ENCODE measurements at places on chromosomes 1 and 21.

DNA sequence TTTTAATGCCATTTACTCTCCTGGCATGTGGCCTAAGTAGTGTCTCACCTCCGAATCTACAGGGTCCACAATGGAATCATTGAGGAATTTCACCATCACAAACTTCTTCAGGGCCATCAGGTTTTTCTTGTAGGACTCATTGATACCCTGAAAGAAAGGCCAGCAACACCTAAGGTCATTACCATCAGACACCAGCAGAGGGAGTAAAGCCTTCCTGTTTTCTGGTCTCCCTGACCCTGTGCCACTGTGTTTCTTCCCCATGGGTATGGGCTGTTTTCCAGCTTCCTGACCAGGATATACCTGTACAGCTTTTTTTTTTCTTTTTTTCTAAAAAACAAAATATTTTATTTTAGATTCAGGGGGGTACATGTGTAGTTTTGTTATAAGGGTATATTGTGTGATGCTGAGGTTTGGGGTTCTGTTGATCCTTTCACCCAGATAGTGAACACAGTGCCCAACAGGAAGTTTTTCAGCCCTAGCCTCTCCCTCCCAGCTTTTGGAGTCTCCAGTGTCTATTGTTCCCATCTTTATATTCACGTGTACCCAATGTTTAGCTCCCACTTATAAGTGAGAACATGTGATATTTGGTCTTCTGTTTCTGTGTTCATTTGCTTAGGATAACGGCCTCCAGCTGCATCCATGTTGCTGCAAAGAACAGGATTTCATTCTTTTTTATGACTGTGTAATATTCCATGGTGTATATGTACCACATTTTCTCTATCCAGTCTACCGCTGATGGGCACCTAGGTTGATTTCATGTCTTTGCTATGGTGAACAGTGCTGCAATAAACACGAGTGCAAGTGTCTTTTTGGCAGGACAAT, 18.3 kb downstream of the PPT1 start:
- peak; percentile 65 for DNase-seq

GRCh38 chr1:18597160-18598042, 33.2 kb upstream of the PAX7 start:
- DNase-seq = peak; percentile 66

GRCh38 chr1:171981303-171981702, 140.0 kb downstream of the DNM3 start:
- DNase-seq = no peak

DNA sequence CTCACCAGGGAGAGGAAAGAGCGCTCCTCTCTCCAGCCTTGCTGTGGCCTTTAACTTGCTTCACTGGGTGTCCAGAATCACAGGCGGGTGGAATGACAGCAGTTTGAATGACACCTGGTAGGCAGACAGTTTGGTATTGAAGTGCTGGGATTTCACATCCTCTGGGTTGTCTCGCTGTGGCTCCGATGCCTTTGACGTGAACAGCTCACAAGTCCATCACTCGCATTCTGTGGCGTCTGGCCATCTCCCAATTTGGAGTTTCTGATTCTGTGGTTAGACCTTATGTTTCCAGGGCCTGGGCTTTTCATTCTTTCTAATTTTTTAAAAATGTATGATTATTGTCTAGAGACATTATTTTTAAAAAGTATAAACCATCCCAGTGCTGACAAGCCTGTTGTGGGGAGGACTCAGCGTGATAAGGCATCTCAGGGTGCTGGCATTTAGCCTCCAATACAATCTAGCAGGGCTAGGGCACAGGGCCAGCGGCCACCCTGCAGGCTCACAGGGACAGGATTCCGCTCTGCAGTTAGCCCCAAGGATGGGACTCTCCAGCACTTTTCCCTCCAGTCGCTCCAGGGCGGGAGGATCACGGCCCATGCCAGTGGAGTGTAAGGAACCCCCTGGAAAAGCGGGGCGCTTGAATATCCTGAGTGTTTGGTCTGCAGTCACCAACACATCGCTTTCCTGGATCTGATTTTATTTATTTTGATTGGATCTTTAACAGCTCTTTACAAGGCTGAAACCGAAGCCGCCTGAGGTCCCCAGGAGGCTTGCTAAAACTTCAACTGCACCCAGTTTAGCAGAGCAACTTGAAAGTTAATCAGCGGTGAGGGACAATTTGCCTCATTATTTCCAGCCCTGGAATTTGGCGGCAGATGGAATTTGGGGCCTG, 178.3 kb downstream of the TRABD2B start:
- DNase-seq = no peak

DNA sequence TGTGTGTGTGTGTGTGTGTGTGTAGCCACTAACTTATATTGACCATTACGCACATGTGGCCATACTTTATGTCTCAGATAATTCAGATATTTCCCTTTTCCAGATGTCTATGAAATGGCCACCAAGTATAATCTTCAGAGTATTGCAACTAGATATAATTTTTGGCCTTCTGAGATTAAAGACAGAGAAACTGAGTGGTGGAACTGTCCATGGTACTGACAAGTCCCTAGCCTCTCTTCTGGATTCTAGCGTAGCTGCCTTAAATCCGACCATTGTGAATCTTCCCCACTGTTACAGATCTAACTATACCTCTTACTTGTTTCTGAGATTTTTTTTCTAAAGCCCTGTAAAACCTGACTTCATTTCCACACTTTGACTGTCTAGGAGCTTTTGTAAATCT, 100.0 kb upstream of the SERTAD4 start:
- DNase-seq = no peak

DNA sequence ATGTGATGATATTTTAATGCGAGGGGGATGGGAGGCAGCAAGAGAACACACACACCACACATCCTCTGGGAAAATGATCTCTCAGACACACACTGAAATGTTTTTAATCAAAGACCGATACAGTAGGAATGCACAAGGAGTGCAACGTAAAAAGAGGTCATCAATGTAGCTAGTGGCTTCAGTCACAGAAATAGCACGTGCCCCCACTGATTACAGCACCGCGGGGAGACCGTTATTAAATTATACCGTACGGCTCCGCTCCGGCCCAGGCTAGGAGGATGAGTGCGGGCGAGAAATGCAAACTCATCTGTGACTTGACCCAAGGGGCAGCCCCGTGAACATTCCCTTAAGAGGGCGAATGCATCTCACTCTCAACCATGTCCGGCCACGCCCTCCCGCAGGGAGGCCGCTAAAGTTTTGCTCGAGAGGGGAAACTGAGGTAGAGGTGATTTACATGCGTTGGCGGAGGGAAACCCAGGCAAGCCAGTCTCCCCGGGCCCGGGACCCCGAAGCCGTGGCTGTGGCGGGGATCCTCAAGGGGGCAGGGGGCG, 552 bp downstream of the UBR4 start:
- DNase-seq = peak; percentile 63

GRCh38 chr1:174322202-174322862, 125.4 kb upstream of the GPR52 start:
- no peak for DNase-seq

GRCh38 chr1:225511828-225512381, 84.1 kb upstream of the LBR start:
- no peak for DNase-seq

DNA sequence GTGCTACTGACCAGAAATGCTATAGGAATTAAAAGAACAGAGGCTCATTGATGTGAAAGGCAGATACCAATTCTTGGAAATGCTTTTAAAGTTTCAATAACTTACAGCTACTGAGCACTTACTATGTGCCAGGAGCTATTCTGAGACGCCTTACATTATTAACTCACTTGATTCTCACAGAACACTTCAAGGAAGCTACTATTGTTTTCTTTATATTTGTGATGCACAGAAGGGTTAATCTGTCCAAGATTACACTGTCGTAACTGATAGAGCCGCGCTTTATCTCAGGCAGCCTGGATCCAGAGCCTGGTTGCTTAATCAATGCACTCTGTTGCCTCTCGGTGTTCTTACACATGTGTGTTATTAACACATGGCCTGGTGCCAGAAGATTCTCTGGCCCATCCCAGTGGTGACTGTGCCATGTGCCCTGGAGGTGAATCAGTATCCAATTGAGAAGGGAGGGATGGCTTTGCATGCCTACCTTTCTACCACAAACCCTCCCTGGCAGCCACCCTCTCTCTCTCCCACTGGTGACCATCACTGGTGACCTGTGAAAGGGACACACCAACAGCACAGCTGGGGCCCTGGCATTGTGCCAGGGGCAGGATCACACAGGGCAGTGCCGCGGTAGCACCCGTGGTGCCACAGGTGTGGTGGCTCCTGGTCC, 8.8 kb downstream of the FMO1 start:
- no peak for DNase-seq

GRCh38 chr1:91381844-91382243, 22.8 kb downstream of the HFM1 start:
- no peak for DNase-seq

DNA sequence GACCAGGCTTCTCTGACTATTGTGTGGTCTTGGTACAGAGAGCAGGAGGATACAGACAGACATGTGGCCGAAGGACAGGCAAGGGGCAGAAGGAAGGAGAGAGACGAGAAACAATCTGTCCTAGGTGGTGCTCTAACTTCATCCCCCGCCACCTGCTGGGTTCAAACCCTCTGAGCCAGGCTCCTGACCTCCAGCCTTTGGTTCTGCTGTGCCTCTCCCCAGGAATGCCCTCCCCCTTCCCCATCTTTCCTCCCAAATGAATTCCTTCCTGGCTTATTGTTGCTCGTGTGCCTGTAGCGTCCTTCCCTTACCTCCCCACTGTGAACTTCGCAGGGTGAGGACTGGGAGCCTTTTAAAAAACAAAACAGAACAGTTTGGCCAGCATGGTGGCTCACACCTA, 5.4 kb downstream of the TCEA3 start:
- no peak for DNase-seq

DNA sequence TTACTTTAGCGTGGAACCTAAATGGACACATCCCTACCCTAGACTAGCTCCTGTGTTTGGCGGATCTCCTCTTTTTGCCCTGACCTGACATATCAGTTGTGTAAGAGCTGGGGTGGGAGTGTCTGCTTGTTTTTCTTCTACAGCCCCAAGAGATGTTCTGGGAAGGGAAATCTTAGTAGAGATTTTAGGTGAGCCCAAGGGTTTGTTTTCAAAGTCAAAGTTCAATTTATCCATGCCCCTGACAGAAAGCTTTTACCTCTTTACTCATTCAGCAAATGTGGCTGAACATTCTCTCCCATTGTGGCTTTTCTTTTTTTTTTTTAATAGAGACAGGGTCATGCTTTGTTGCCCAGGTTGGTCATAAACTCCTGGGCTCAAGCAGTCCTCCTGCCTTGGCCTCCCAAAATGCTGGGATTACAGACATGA, 7.3 kb upstream of the TARS2 start:
- no peak for DNase-seq

GRCh38 chr1:239587574-239588369, 201.4 kb downstream of the CHRM3 start:
- no peak for DNase-seq

- DNase-seq = no peak
These were observed 74.0 kb downstream of the NUF2 start for GRCh38 chr1:163395790-163396189.

- DNase-seq = no peak
These were observed 15.3 kb upstream of the TNFSF4 start for GRCh38 chr1:173222149-173223030.

GRCh38 chr1:96059276-96059675, 662.3 kb upstream of the PTBP2 start:
- DNase-seq = no peak

DNA sequence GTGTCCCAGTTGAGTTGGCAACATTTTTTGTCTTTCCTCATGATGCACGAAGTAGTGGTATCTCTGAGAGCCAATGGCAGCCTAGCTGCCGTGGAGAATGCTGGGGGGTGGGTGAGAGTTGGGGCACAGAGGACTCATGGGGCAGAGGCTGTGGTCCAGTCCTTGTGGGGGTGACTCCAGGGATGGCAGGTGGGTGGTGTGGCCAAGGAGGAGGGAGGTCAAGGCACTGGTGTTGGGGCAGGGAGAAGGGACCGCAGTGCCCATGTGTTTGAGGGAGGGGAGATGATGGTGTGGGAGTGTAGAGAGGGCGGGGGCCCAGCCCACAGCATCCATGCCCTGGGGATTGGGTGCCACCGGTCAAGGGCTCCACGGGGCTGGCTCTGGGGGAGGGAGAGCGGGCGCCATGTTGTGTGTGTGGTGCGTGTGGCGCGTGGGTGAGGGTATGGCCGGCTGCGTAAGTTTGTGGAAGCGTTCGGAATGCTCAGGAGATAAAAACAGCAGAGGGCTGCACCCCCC, 63.5 kb downstream of the PRKCZ start:
- no peak for DNase-seq

DNA sequence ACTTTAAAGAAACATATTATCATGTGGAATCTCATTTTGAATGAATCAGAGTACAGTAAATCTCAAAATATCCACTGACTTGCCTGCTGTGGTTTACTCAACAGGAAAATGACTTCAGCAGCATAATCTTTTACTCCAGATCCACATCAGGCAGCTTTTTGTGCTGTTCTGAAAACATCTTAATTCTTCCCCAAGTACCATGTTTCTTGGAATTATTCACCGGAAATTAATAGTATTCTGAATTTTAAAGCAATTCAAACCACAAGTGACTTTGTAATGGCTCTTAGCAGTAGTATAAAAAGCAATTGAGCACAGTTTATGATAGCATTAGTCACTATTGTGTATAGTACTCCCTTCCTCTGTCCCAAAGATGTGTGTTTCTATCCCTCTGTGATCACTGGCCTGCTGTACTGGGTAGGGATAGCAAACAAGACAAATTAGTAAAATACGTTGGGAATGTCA, 64.2 kb upstream of the ERRFI1 start:
- DNase-seq = no peak

DNA sequence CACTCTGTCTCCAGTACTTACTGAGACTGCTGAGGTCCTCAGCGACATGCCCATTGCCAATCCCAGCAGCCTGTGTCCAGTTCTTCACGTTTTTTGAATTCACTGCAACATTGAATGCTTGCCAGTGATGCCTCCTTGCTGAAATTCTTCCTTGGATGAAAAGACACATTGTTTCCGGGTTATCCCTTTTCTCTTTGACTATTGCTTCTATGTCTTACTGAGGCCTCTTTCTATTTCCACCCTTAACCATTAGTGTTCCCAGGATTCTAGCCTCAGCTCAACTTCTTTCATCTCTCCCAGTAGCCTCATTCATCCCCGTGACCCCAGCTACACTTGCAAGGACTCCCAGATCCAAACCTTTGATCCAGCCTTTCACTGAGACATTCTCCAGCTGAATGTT, 46.5 kb upstream of the KIF26B start:
- DNase-seq = no peak

DNA sequence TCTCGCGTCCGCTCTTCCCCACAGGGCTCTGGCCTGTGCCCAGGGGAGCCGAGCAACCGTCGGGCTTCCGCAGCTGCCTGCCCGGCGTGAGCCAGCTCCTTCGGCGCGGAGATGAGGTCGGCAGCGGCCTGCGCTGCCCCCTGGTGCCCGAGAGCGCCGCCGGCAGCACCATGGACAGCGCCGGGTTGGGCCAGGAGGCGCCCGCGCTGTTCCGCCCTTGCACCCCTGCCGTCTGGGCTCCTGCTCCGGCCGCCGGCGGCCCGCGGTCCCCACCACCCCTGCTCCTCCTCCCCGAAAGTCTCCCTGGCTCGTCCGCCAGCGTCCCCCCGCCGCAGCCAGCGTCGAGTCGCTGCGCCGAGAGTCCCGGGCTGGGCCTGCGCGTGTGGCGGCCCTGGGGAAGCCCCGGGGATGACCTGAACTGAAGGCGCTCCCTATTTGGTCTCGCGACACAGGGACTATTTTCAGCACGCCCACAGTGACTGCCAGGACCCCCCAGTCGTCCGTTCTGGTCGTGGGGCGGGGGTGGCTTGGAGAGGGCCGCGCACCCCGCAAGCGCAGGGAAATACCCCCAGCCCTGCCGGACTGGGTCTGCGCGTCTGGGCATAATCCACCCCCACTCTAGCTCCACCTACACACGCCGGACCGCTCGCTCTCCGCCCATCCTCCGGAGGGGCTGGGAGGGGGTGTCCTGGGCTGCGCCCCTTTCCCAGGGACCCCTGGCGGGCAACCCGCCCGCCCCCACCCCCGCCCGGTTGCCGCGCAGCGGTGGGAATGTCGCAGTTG, 1.3 kb downstream of the HES3 start:
- DNase-seq = peak; percentile 87

Measured in activated naive CD4-positive, alpha-beta T cell treated with anti-CD3 and anti-CD28 coated beads, Interleukin-2, amount 10 ng/mL, durations not matched to agents 7 days and 5 days (primary cell).